ENCODE measurements at places on chromosomes 4 and X.

DNA sequence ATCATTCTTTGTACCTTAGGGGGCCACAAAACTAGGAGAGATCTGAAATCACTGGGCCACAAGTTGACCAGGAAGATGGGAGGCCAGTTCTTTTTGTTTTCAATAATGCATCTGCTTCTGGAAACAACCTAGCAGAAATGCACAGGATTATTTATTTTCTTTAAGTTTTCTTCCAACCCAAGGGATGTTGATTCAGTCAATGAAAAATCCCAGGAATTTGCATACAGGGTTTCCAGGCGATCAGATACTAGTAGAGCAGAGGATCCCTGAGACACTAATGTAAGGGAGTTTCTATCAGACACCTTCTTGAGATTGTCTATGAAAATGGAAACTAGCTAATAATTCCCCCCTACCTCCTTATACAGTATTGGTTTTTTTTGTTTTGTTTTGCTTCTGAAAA lies 7.4 kb downstream of the ATOH1 start:
- no peak for DNase-seq

DNA sequence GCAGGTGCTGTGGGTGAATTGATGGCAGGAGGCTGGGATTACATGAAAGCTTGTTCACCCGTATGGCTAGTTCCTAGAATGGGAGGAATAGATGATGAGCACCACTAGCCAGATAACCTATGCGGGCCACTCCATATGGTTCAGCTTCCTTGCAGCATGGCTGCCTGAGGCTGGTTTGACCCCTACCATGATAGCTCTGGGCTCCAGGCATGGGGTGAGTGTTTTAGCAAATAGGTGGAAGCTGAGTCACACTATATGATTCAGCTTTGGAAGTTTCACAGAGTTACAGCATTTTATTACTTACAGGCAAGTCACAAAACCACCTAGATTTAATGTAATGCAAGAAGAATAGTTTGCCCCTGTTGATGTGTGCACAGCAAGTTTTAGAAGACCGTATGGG lies 603.2 kb downstream of the STIM2 start:
- peak; percentile 2 for DNase-seq

DNA sequence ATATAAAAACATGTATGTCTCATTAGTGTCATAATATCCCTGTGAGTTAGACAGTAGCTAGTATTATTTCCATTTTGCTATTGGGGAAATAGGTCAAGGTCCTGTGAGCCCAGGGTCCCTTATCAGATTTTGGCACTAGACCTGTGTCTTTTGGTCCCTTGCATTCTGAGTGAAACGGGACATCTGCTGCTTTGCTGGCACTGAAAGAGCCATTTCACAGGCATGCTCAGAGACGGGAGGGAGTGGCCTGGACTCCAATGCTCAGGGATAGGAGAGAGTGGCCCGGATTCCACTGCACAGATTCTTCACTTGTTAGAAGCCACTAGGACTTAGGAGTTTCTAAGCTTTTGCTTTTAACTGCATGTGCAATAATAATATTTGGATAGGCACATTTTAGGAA lies 177.2 kb downstream of the TSPAN5 start:
- no peak for DNase-seq

- no peak for DNase-seq
Measured at GRCh38 chrX:17680732-17681413, 56.4 kb upstream of the SCML1 start.

- DNase-seq = no peak
Measured at GRCh38 chrX:11655282-11656015, 10.3 kb downstream of the ARHGAP6 start.
